Activated naive CD4-positive, alpha-beta T cell treated with anti-CD3 and anti-CD28 coated beads, Interleukin-2, amount 50 U/mL, for 72 hours (primary cell): ENCODE measurements at places on chromosomes 5 and 9. TPM values are rescaled to one million over a fixed set of nuclear protein-coding genes. Genes with fewer than 3 reads are reported as not detected.

DNA sequence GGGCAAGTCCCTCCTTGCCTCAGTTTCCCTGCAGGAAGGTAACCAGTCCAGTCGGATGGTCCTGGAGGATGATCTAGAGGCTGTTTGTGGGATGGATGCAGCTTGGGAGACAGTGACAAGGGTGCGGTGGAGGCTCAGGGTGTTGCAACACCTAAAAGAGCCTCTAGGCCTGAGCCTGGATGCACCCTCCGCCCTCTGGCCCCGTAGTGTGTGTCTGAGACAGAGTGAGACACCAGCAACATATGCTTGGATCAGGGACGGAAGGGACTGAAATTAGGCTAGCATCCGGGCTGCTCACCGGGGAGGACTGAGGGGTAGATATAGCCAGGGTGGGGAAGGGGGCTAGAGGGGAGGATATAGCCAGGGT lies 1.1 kb downstream of the CRAT start:
- peak; percentile 39 for DNase-seq

- DNase-seq, result no peak
These were observed 19.9 kb downstream of the VAV2 start for GRCh38 chr9:133971981-133972941.

Gene ETF1
- 109 TPM for total RNA-seq

GRCh38 chr9:84436386-84437109 lies 96.0 kb upstream of the SLC28A3 start:
- no peak for DNase-seq

DNA sequence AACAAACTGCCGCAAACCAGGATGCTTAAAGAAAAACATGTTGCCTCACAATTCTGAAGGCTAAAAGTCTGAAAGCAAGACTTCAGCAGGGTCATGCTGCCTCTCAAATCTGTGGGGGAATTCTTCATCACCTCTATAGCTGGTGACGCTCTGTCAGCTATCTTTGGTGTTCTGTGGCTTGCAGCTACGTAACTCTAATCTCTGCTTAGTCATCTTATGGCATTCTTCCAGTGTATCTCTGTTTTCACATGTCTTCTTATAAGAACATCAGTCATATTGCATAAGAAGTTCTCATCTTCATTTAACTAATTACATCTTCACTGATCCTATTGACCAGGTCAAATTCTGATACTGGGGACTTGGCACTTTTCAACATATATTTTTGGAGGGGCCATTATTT lies 243.0 kb downstream of the CDH10 start:
- no peak for DNase-seq
